ENCODE measurements at places on chromosomes 2 and 18. TPM values are rescaled to one million over a fixed set of nuclear protein-coding genes. Genes with fewer than 3 reads are reported as not detected.

GRCh38 chr2:165410276-165410675 lies 59.2 kb upstream of the CSRNP3 start:
- no peak for DNase-seq

DNA sequence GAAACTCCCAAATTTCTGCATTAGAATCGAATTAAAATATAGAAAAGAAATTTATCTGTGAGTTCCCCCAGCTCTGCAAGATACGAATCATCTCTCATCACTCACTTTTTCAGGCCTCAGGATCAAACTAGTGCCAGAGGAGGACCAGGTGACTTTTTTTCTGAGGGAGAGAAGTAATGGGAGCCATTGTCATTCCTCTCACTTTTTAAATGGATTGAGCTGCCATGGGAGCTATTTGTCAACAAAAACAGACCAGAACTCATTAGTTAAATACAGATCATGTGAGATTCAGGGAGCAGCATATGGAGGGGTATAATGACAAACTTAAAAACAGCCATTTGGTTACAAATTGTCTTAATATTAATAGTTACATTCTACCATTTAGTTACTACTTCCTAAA lies 594.4 kb downstream of the DPP10 start:
- no peak for DNase-seq

The POTEI gene
- 2.0 TPM for total RNA-seq

The OTOS gene
- not detected for total RNA-seq

GRCh38 chr2:108069515-108070310 lies 83.4 kb downstream of the SLC5A7 start:
- peak; percentile 60 for DNase-seq

DNA sequence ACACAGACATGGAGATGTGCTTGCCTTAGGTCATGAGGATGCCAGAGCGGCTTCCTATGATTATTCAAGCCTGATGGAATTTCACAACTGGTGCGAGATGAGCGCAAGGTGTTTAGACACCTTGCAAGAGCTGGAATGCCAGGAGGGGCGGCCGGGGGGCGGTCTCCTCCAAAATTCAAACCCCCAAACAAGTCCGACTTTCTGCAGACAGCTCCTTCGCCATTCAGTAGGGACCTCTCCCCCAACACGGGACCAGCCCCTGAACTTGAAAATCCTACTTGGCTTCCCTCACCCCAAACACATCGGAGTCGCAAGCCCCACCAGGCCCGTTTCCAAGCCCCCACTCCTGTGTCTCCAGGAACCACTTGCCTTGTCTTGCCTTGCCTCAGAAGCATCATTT lies 64.8 kb upstream of the ID2 start:
- DNase-seq = no peak

GRCh38 chr2:122079844-122080243 lies 324.4 kb downstream of the TSN start:
- DNase-seq = no peak

The ALPG gene
- not detected for total RNA-seq

DNA sequence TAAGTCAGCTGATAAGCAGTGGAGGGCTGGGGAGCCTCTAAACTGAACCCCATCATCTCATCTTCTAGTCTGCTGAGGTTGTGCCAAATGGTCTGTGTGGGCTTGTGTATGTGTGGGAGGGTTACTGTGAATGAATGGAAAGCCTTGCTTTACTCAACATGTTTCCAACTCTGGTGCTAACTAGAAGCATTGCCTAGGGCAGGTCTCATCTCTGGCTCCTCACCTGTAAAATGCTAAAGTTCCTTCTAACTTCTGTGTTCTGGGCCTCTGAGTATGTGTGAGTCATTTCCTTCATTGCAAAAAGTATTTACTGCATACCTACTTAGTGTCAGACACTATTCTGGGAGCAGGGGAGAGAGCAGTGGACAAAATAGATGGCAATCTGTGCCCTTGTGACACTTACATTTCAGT lies 1.3 kb downstream of the LIPG start:
- DNase-seq = no peak

The LIMS4 gene
- total RNA-seq = 0.48 TPM

The AQP12B gene
- not detected for total RNA-seq

DNA sequence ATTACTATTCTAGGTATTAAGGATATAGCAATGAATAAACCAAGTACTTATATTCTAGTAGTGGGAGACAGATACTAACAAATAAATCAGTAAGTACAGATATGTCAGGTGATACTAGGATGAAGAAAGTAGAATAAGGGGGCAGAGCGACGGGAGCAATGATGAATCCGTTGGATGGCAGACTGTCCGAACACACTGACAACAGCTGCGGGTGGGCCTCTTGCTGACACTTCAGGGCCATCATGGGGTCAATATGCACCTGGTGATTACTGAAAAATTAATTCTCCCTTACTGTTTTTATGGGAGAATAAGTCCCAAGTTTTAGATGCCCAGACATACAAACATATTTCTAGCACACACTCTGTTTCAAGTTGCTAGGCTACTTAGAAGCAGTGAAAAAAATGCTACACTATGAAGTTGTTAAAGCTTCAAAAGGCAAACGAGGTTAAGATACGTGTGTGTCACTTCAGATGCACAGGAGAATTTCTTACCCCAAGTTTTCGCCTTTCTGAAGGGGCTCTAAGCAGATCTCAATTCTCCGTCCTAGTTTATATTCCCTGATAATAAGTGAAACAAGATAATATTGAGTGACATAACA lies 78.7 kb downstream of the USP40 start:
- DNase-seq = no peak

DNA sequence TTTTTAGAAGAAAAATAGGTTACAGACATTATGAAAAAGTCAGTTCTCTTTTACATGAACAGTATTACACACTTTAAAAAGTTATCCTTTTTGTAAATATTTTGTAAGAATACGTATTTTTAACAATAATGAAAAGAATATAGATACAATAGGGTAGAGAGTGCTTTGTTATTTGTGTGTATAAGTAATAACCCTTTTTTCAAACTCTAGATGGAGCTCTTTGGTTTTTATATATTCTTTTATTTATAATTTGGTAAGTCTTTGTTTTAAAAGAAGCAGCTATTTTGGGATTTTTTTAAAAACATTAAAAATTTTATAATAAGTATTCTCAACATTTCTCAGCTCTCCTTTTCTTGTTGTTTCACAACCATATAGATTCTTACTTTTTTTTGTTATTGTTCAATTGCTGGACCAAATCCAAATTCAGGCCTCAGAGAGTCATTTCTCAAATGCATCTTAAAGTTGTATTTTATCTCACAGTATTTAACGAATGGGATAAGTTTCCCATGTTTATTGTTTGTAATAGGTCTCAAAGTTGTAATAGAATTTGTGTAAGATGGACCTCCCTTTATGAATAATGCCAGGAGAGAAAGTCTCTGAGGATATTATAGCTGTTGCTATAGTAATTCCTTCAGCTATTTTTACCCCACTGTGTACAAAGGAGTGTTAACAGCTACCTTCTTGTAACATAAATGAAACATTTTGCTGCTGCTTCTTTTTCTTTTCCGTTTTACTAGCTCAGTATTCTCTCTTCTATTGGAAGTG lies 46.4 kb downstream of the ACYP2 start:
- no peak for DNase-seq

GRCh38 chr18:2986150-2986865 lies 26.6 kb downstream of the LPIN2 start:
- DNase-seq = no peak

- no peak for DNase-seq
Measured at GRCh38 chr2:39701137-39701536, 35.4 kb downstream of the TMEM178A start.

GRCh38 chr2:221518935-221519625 lies 53.0 kb downstream of the EPHA4 start:
- DNase-seq = no peak

DNA sequence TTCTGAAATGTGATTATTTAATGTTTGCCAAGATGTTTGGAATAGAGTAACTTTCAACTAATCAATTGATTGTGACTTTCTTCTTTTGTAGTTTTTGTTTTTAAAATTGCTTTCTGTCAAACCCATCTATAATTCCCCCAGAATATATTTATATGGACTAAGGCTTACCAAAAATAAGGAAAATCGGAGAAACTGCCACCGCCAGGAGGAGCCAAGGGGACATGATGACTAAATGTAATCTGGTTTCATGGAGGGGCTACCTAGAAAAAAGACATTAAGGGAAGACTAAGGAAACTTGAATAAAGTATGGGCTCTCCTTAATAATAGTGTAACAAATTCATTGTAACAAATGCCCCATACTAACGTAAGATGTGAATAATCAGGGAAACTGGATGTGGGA lies 19.5 kb downstream of the BOLA3 start:
- peak; percentile 74 for DNase-seq

- peak; percentile 19 for DNase-seq
Measured at GRCh38 chr2:240620149-240620731, 5.0 kb upstream of the GPR35 start.

DNA sequence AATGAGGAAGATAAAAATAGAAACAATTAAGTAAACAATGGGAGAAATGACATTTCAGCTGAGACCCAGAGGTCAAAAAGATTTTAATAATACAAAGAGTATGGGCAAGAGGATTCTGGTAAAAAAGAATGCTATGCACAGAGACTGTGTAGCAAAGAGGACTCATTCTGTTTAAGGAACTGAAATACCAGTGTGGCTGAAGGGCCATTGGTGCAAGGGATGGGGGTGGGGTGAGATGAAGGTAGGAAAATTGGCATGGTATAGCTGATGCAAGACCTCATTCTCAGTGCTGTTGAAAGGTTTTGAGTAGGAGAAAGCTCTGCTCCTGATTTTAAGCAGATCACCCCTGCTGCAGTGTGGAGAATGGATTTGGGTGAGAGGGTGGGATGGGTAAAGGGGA lies 10.8 kb downstream of the GALNT1 start:
- no peak for DNase-seq

DNA sequence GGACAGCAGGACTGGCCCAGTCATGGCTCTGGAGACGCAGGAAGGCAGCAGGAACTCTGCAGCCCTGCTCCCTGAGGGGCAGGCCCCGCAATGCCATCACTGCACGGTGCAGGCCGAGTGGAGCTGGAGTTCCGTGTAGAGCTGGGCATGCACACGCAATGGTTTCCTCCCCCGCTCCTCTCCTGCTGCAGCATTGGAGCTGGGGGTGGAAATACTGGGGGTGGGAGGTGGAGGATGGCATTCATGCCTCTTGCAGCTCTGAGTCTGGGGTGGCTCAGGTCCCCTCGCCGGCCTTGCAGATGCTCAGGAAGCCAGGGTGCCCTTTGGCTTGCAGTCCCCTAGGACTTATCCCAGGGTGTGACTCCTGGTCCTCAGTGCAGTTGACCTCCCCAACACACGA lies 78.3 kb upstream of the ASB18 start:
- no peak for DNase-seq

DNA sequence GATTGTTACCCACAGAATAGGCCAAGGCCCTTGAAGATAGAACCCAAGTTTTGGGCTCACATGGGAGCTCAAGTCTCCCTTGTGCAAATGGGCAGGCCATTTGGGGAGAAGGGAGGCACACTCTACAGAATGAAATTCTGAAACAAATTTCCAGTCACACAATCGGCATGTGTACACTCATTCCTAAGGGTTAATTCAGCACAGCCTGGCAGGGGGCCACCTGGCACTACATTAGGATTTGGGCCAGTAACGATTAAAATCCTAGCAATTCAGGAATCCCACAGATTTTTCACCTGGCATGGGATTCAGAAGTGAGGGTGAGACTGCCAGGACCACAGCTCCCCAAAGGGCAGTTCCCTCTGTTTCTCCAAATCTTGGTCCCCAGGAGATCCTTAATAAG lies 46.4 kb downstream of the BMP10 start:
- DNase-seq = no peak

- DNase-seq = no peak
Measured at GRCh38 chr2:191970867-191971266, 124.0 kb upstream of the CAVIN2 start.

The SCN9A gene
- not detected for total RNA-seq

DNA sequence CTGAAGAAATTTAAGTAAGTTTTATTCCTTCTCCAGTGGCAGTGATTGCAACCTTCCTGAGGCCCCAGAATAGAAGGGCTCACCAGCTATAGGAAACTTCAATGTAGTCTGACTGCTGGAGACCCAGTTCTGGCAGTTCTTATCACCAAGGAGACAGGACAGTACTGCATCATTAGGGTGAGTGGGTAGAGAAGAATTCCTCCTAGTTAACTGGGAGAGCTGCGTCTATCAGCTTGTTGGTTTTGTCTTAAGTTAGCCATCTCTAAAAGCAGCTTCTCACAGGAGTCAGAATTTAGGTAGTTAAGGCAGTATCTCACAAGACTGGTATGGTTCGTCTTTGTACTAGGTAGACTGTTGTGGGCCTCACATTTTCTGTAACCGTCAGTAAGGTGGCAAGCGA lies 3.3 kb upstream of the MSTN start:
- DNase-seq = no peak

GRCh38 chr2:151150331-151151320 lies 111.0 kb downstream of the RBM43 start:
- DNase-seq = no peak

The KIAA1328 gene
- 5.3 TPM for total RNA-seq

GRCh38 chr2:165440367-165440766 lies 29.1 kb upstream of the CSRNP3 start:
- DNase-seq = no peak

The TUBA3E gene
- total RNA-seq = not detected

The MYCN gene
- 50.3 TPM for total RNA-seq

DNA sequence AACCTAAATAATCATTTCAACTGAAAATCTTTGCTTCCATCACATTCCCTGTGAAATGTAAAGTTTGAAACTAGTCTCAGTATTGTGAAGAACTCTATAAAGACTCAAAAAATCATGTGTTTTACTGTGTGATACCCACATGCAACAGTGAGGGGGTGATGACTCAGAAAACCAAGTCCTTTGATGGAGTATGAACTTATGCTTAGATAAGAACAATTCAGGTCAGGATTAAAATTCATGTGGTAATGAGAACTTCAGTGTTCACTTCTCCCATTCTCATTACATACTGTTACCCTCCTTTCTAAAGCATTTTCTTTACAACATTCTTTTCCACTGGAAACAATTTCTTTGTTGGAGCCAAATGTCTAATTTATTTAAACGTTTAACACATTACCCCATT lies 360.2 kb downstream of the FSIP2 start:
- DNase-seq = no peak

GRCh38 chr18:9101730-9102507 lies 580 bp upstream of the NDUFV2 start:
- DNase-seq = no peak

GRCh38 chr2:217127744-217128143 lies 267.9 kb upstream of the TNP1 start:
- DNase-seq = no peak

GRCh38 chr2:8300905-8301304 lies 381.0 kb upstream of the ID2 start:
- DNase-seq = peak; percentile 70

The CCDC178 gene
- total RNA-seq = 0.29 TPM

The SLC30A3 gene
- 1.0 TPM for total RNA-seq

The ARHGEF4 gene
- 54.7 TPM for total RNA-seq

The MARCO gene
- total RNA-seq = not detected

- no peak for DNase-seq
Measured at GRCh38 chr2:47293976-47294375, 109.0 kb upstream of the MSH2 start.

The SP100 gene
- total RNA-seq = not detected

GRCh38 chr18:3193331-3193730 lies 26.4 kb downstream of the MYOM1 start:
- DNase-seq = no peak
